Stimulated activated CD8-positive, alpha-beta memory T cell treated with anti-CD3 and anti-CD28 coated beads, Interleukin-4, amount 100 ng/mL, for 1 hour (primary cell): ENCODE measurements at places on chromosomes 7 and 10.

- no peak for DNase-seq
These were observed 3.5 kb upstream of the LMBR1 start for GRCh38 chr7:156896388-156897022.

DNA sequence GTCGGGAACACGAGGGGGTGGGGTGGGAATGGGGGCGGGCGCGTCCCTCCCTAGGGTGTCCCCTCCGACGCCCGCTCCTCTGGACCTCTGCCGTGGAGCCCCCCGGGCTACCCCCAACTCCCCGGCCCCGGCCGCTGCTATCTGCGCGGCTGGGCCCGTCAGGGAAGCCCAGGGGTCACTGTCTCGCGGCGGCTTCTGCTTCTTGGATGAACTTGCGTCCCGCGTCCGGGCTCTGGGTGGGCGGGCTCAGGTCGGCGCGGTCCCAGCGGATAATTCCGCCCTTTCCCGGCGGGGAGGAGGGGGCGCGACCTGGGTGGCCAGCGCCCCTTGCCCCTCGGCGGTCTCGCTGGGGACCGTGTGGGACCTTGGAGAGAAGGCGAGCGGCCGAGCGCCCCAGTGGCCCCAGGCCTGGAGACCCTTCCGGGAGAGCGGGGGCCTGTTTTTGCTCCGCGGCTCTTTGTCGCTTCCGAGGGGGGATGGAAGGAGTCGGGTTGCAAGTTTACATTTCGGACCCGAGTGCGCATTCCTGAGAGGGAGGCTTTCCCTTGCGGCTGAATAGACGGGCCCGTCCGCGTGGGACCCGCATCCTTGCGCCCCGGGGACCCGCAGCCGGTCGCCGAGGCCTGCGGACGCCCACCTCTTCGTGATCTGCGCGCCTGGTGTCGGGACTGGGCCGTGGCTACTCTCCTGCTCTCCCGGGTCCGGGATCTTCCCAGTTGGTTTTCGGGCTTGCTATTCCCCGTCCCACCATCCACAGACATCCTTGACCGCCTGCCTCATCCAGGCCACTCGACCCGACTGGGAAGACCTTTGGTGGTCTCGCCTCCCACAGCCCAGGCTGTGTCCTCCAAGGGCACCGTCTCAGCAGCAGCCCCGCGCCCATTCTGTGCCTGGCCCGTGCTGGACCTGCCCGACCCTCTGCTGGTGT lies 812 bp downstream of the DOCK1 start:
- DNase-seq, result no peak

DNA sequence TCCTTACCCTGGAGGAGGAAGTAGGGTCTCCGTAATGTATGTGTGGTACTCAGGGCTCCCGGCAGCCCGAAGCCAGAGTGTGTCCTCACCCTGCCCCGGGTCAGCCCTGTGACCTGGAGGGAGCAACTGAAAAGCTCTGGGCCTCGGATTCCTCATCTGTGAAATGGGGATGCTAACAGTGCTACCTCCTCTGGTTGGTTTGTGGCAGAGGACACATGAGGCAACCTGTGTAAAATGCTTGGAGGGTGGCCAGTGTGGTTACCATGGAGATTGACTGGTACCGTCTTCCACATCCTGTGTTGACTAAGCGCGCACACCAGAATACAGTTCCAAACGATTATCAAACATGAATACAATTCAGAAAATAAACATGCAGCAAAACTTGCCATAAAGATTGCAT lies 163.8 kb upstream of the KLF6 start:
- peak; percentile 36 for DNase-seq

DNA sequence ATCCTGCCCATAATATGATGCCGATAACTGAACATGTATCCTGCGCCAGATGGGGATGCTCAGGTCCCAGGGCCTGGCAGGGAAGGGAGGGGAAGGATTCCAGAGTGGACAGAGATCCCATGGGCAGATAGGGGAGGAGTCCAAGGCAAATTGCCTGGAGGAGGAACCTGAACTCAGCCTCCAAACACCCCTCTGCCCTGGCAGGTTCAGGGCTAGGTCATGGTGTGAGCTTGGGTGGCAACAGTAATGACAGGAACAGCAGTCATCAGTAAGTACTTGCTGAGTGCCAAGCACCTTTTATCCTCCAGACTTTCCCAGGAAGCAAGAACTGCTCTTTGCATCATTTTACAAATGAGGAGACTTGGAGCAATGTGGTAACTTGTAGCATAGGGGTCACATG lies 3.8 kb upstream of the PALD1 start:
- no peak for DNase-seq

DNA sequence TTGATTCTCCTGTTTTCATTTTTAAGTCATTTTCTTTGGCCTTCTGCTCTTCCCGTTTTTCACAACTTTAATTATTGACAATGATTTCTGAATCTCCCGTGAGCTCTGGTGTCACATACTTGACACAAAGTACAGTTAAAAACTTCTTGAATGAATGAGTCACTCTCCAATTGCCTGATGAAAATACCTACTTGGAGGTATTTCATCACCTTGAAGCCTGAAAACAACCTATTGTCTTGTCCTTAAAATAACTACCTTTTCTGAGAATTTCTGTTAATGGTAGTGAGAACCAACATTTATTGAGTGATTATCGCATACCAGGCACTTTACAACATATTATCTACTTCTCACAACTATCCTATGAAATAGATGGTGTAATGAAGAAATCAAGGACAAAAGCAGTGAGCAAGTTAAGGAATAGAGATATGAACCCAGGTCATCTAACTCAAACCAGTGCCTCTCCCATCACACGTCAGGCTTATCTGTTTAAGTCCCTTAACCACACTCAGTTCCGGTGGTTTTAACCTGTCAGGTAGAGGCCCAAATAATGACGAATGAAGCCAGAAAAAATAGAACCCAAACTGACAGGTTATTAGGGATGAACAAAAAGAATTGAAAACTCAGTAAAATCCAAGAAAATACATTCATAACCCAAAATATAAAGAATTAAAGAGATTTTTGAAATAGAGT lies 11.6 kb downstream of the BET1 start:
- DNase-seq, result no peak

DNA sequence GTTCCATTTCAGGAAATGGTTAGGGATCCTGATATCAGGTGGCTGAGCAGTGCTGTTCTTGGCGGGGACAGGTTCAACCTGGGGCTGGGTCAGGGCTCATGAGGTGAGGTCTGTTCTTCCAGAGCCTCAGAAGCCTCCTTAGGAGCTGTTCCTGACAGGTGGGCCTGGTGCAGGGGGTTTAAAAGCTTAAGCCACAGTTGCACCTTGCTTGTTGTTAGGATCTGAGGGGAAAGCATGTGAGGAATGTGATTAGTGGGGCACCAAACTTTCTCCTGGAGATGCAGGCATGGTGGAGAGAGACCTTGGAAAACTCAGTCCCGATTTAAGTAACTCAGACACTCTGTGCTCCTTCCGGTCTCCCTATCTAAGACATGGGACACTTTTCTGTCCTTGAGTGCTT lies 18.7 kb upstream of the CRHR2 start:
- no peak for DNase-seq

- DNase-seq, result no peak
These were observed 114.4 kb upstream of the CDK1 start for GRCh38 chr10:60663850-60664249.

GRCh38 chr10:26259341-26259740 lies 42.8 kb downstream of the GAD2 start:
- DNase-seq, result no peak
